Cardiac fibroblast (primary cell): ENCODE measurements at places on chromosomes 3 and 15.
A peak's percentile ranks its signal among the peaks of the same experiment; 100 is the strongest.

DNA sequence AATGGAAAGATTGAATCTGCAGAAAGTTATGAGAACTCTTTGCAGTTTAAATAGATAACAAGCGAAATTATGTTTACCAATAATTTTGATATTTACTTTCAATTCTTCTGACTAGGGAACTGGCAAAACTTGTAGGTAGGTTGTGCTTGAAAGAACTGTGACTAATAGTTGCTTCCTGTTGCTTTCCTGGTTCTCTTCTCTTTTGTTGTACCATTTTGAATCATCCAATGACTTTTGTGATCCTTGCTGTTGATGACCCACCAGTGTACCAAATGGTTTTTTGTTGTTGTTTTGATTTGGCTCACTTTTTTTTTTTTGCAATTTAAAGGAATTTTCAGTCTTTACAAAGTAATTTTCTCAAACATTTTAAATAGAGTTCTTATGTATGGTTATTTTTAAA lies 64.9 kb upstream of the DCBLD2 start:
- peak; percentile 56 for DNase-seq

DNA sequence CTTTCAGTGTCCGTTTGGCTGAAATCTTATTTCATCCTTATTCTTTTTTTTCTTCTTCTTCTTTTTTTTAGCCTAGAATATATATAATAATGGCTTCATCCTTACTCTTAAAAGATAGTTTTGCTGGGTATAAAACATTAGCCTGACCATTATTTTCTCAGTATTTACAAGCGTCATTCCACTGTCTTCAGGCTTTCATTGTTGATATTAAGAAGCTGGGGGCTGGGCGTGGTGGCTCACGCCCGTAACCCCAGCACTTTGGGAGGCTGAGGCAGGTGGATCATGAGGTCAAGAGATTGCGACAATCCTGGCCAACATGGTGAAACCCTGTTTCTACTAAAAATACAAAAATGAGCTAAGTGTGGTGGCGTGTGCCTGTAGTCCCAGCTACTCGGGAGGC lies 10.6 kb downstream of the ZNF710 start:
- no peak for DNase-seq

DNA sequence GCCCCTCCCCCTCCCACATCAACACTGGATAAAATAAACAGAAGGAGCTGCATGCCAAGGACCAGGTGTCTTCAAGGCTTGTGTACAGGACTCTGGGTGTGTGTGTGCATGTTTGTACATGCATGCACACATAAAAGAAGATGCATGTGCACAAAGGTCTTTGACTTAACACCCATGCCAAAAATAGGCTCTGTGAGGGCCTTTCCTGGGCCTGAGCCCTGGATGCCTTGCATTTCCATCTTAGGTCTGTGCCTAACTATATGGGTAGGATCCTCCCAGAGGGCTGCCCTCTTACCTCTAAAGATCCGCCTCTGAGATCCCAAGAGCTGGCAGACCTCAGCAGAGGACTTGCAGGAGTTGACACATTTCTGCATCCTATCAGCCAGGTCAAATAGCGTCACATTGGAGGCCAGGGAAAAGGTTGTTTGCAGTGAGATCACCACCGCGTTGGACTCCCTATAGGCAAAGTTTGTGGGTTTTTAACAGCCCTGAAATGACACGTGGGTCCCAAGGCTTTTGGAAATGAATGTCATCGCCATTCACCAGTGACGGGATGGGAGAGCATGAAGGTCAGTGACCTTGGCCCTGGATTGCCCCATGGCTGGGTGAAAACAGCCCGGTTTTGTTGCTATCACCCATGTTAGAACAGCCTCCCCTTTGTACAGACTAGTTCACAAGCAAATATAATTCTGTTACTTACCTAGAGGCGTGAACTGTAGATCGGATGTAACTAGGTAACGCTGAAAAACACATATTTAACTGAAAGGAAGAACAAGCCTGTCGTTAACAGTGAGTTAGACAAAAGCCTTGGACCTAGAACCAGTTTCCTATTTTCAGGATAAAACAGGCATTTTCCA lies 54.0 kb downstream of the HEG1 start:
- DNase-seq: no peak

DNA sequence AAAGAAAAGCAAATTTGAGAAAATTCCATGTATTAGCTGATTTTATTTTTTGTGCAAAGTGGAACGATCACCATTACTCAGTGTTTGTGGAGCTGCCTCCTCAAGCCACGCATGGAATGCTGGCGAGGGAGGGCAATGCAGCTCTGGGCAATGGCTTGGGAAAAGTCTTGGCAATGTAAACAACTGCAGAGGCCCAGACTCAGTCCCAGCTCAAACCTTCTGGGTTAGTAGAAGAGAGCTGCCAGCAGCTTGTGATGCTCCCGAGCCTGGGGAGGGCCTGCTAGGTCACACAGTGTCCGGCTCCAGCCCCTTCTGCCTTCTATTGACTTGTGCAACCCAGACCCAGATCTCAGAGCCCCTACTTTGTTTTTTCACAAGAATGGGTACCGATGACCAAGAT lies 4.3 kb downstream of the EPHB1 start:
- no peak for DNase-seq

DNA sequence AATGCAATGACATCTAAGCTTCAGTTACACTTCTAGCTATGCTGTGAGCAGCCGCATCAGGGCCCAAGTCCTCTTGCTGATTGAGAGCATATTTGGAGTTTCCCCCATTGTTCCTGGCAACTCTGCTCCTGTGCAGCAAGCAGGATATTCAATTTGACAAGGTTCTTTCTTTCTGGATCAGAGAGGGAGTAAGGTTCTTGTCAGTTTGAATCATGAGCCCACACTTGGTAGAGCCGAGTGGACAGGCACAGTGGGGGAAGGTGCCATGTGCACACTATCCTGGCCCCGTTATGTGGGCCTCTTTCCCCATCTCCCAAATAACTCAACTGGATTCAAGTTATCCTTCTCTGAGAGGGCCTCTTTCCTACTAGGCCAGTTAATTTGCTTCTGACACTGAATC lies 385.4 kb downstream of the ZIC1 start:
- DNase-seq: no peak
